ENCODE measurements at places on chromosomes 6 and 20. TPM values are rescaled to one million over a fixed set of nuclear protein-coding genes. Genes with fewer than 3 reads are reported as not detected.

Gene ZFP57
- total RNA-seq = not detected

Gene ZKSCAN8
- 12.0 TPM for total RNA-seq

Gene PLA2G7
- total RNA-seq = not detected

Gene PTPRT
- total RNA-seq = not detected

Gene MGME1
- 4.6 TPM for total RNA-seq

Gene TREM1
- not detected for total RNA-seq

Gene C6orf52
- total RNA-seq = not detected

DNA sequence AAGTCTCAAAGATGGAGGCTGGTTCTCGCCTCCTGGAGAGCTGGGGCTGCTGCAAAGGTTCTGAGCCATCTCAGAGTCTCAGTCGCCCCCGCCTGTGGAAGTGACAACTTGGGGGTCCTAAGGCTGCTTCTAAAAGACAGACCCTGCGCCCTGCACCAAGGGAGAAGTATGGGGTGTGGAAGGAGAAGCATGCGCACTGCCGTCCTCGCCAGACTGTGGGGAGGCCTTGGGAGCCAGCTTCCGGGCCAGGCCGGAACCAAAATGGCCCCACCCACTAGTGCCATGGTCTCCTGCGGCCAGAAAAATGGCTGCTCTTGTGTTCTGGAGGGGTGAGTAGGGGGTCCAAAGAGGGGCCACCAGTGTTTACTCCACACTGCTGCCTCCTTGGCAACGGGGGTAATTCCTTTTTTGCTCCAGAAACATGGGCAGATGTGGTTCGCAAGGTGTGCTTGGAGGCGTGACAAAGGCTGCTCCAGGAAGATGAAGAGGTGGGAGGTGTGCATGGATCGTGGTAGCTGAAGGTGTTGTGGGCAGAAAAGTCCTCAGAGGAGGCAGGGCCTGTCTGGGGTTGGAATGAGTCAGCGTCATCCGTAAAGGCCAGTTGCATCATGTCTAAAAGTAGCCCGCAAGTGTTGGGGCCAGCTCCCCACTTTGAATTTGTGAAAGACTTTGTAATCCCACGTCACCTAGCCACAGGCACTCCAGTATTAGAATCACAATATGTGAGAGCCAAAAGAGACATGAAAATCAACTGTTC, 329.8 kb upstream of the SOX4 start:
- DNase-seq = no peak

DNA sequence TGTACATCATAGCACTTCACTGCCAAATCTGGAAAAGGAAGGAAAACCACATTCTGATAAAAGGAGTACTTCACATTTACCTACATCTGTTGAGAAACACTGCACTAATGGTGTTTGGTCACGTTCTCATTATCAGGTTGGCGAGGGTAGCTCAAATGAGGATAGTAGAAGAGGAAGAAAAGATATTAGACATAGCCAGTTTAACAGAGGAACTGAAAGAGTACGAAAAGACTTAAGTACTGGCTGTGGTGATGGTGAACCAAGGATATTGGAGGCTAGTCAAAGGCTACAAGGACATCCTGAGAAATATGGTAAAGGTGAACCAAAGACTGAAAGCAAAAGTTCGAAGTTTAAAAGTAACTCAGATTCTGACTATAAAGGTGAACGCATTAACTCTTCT, 32.0 kb upstream of the GJA10 start:
- DNase-seq = no peak

DNA sequence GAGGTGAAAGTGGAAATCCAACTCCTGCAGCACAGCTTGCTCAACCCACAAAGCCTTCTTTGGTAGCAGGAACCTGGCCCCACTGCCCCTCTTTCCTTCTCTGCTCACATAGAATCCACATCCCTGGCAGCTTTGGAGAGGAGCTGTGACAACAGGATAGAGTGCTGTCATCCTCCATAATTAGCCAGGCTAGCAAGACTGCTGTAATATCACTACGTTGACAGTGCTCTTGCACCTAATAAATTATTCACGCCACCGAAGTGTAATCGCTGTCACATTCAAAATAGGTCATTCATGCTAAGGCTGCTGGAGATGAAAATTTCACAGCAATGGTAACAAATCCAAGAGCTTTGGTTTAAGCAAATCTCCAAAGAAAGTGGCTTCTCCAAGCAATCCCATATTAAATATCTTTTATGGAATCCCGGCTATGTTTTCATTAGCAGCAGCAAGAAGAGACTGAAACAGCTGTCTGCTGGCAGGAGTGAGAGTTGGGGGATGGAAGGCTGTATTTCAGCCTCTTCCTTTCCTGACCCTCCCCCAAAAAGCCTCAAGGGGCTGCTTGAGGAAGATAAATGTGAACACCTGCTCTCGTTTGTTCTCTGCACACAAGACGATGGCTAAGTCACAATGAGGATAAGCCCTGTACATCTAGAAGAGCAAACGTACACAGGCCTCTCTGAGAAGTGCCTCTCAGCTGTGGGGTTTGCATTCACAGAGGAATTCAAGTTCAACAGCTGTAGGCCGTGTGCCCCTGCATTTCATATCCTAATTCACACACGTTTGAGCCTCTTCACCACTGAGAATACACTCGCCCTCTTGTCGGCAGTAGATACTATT, 16.5 kb downstream of the RIPOR2 start:
- DNase-seq = no peak

GRCh38 chr6:114096561-114097172, 125.7 kb upstream of the HDAC2 start:
- DNase-seq = peak; percentile 75

DNA sequence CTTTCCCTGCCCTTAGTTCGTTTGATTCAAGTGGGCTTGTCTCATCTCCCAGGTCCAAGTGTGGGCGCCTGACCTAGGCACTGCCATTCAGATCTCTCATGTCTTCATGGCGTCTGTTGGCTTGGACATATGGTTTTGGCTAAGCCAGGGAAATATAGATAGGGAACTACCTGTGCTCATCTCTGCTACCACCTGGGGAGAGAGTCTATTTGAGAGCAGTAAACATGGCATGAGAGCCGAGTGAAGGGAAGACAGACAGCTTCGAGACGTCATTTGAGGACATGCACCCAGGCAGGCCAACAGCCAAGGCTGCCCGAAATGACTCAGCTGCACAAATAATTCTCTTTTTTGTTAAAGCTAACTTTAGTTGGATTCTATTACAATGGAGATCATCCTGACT, 370.7 kb upstream of the AGPAT4 start:
- DNase-seq = peak; percentile 48

DNA sequence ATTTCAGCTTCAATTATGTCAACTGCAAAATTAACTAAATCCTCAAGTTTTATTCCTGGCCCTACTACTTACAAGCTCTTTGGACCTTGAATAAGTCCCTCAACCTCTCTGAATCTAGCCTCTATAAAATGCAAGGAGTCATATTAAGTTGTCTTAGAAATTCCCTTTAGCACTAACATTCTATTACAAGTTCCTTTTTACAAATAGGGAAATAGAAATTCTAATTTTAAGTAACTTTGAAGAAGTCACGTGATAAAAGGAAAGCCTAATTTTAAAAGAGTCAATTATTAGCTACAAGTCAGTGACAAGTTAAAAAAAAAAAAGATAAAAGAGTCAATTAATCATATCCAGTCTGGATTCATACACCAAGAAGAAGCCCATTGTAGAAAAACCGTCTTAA, 24.6 kb upstream of the GTF3C6 start:
- no peak for DNase-seq

DNA sequence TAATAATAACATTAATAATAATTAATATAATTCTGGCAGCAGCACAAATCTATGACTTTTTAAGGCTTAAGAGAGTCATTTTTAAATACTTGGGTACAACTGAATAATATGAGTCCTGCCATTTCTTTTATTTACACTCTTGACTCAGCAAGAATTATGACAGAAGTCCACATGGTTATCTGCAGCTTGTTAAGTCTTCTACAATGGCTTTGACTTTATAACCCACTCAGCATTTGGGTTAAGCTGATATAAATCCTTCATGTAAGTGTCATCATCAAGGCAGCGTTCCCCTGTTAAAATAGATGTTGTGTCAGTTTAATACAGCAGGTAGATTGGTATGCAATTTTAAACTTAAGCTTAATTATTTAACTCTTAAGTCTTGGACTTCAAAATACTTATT, 131.7 kb downstream of the ARHGAP18 start:
- DNase-seq = no peak

DNA sequence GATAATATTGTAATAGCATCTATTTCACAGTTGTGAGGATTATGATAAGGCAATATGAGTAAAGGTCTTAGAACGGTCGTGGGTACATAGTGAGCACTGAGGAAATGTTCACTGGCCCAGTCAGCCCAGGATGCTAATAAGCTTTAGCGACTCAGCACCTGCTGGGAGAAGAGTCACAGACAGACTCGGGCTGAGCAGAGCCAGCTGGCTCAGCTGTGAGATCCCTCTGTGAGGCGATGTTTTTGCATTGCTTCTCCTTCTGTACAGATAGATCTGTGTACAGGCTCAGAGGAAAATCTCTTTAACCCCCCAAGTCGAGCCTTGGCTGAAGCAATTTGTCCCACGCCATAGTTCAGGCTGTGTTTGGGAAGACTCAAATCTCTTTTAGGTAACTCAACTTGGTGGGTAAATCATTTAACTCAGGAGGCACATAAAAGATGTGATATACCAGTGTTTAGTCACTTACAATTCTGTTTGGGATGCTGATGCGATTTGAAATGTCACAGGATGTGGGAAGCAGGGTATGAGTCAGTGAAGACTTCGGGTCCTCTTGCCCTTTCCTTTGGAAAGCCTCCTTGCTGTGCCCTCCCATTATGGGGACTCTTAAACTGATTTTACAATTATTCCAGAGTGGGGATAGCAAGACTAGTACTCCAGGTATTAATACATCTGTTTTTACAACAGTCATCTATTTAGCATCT, 53.1 kb downstream of the PHACTR1 start:
- DNase-seq = peak; percentile 37

- no peak for DNase-seq
These were observed 18.3 kb downstream of the LRRC1 start for GRCh38 chr6:53813096-53813495.

DNA sequence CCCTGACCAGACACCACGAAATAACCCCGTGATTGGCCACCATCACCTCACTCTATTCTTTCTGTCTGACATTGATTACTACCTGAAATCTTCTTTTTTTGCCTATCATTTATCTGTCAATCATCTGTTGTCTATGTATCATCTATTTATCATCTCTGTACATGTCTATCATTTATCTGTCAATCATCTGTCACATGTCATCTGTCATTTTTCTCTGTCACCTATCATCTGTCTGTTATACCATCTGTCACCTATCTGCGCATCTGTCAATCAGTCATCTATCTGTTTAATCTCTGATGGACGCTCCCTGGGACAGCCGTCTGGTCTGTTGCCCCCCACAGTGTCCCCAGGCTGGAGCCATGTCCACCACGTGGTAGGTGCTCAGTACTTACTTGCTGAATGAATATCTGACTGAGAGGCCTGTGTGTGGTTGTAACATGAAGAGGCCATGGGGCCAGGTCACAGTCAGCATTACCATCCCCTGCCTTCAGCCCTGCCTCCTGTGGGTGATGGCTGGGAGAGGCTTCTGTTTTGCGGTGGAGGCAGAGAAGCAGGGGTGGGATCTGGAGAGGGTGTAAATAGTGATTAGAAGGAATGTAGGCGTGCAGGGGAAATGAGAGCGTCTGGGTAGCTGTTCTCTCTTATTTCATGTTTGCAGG, 302.7 kb downstream of the QKI start:
- no peak for DNase-seq

GRCh38 chr20:49724408-49725223, 10.9 kb upstream of the B4GALT5 start:
- DNase-seq = peak; percentile 47

GRCh38 chr6:98764373-98764911, 69.9 kb upstream of the POU3F2 start:
- DNase-seq = no peak

DNA sequence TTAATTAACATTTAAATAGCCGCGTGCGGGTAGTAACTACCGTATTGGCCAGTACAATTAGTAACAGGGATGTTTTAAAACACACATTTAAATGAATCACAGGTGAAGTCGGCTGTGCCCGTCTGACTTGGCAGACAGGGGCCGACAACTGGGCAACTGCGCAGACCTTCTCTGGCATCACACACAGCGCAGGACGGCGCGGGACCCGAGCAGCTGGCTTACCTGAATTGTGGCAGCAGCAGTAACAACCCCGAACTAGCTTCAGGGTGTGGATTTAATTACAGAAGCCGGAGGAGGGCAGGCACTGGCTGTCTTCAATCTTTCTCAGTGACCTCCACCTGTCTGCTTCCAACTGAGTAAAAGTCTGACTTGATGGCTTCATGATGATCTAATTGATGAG, 91.7 kb downstream of the DACT2 start:
- DNase-seq = no peak

- peak; percentile 98 for DNase-seq
These were observed 114.3 kb downstream of the DST start for GRCh38 chr6:56528412-56528841.

GRCh38 chr20:48194583-48194982, 409.3 kb upstream of the SULF2 start:
- DNase-seq = no peak

Data from GM23248 (cell line).